ENCODE measurements at places on chromosomes 2 and 18.

- DNase-seq: no peak
Observed at GRCh38 chr18:33803636-33804035, 225.6 kb downstream of the ASXL3 start.

DNA sequence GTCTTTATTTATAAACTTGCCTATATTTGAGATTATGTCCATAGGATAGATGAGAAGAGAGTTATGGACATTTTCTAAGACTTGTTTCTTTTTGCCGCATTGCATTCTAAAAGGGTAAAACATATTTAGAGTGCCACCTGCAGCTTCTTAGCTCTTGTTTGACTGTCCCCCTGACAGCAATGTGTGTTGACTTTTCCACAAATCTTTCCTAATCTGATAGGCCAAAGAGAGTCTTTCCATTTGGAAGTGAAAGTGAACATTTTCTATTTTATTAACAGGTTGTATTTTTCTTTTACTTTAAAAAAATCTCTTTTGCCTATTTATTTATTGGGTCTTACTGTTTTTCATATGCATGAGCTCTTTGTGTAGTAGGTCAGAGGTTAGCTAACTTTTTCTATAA lies 58.4 kb downstream of the FMNL2 start:
- no peak for DNase-seq

DNA sequence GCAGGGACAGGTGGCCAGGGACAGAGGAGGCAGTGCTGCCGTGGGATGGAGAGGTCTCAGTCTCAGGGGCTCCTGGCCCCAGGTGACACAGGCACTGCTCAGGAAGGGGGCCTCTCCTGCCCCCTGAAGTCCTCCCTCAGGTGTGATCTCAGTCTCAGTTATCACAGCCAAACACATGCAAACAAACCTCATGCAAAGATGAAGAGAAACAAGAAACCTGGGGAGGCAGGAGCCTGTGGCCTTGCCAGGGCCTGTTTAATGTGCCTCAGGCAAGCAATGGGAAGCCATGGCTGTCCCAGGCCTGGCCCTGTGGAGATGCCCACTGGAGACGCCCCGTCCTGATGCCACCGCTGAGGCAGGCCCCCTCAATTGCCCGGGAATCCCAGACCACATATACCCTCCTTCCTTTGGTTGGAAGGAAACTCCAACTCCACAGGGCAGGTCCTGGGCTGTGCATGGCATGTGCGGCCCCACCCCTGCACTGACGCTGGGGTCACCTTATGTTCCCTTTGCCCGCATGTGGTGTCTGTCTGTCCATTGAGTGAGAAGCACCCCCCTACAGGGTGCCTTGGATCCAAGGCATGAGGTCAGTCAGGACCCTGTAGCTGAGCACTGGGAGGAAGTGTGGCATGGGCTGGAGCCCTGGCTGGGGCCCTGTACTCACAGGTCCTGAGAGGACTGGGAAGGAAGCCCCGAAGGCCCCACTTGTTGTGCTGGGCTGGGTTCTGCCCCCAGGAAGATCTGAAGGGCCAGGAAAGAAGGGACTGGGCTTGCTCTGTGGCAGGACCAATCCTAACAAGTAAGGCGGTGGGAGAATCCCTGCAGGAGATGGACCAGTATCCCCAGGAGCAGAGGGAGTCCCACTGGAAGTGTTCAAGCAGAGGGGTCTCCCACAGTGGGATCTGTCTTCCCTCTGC lies 68.8 kb upstream of the RAB6C start:
- no peak for DNase-seq

DNA sequence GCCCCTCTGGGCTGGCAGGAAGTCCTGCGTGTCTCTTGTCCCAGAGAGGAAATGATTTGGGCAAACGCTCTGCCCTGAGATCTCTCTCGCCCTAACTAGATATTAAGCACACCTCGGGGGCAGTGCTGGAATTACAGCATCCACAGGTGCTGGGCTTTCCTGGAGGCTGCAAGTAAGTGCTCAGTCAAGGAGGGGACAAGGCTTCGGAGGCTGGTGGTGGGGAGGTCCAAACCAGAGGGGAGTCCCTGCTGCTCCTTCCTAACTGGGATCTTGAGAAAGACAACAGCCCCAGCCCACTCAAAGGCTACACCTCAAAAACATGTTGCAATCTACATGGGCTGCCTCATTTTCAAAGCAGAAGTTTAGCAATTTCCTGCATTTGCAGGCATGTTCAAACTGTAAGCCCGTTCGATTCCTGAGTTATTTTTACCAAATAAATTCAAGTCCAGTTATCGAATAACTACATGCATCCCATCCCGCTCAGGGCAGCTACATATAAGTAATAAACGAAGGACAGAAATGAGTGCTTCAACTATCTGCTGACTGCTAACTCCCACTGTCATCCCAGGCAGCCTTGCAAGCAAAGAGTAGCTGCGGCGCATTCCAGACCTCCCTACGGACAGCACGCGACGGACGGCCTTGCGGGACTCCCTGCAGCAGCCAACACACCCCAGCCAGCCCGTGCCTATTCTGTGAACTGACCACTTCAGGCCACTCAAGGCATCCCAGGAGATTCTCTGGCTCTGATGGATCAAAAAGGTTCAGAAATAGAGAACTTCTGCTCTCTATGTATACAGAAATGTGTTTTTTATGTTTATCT lies 27.5 kb downstream of the ZNF516 start:
- DNase-seq: no peak

- no peak for DNase-seq
Observed at GRCh38 chr2:100010606-100011005, 131.8 kb downstream of the AFF3 start.

GRCh38 chr2:149544692-149545091 lies 42.9 kb downstream of the MMADHC start:
- DNase-seq: no peak

GRCh38 chr2:67783026-67783425 lies 279.8 kb downstream of the C1D start:
- no peak for DNase-seq

DNA sequence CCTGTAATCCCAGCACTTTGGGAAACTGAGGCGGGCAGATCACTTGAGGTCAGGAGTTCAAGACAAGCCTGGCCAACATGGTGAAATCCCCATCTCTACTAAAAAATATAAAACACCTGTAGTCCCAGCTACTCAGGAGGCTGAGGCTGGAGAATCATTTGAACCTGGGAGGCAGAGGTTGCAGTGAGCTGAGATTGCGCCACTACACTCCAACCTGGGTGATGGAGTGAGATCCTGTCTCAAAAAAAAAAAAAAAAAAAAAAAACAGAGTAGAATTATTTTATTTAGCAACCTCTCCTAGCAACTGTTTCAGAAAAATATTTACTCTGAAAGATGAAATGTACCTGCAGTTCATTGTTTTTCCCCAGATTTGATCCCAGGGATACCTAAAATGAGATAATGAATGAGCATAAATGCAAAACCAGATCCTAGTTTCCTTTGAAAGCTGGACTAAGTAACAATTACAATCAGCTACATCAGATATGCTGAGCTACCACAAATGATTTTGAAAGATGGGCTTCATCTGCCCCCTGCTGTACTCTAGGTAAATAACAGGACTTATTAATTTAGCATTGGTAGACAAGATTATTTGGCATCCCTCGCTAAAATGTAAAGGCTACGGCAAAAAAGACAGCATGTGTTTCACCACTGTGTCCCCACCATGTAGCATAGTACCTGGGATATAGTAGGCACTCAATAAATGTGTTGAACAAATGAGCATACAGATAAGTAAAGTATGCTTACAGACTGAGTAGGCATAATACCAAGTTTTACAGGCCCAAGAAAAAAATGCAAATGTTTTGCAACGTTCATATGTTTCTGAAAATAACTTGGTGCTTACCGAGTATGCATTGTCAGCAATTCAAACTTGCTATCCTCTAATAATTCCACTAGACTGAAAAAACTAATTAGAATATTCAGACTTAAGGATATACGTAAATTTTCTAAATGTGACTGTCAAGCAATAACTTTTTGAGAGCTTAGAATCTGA lies 102.5 kb downstream of the ATL2 start:
- DNase-seq: peak; percentile 47

GRCh38 chr2:226334981-226335720 lies 464.5 kb downstream of the IRS1 start:
- no peak for DNase-seq

GRCh38 chr2:169824373-169825333 lies at the start of gene METTL5:
Gene METTL5 (minus strand): TSS chr2:169824905. CDS start chr2:169824597, 308 bp downstream.
- DNase-seq: peak; percentile 93

GRCh38 chr2:188051706-188052105 lies 240.0 kb upstream of the GULP1 start:
- DNase-seq: no peak

DNA sequence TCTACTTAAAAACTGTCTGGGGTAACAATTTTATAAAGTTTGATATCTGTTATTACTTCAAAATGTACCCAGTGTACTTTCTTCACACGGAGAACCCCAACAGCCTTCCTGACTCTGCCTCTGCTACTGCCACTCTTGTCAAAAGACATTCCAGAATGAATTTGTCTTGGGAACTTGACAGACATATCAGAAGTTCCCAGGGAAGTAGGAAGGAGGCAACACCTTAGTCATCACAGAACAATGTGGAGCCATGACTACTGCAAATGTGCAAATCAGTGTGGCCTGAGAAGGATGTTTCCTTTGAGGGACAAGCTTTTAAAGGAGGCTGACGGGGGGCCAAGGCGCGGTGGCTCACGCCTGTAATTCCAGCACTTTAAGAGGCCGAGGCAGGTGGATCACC lies 133.8 kb upstream of the RNF152 start:
- DNase-seq: no peak

Data from right kidney (tissue), 9 donors.